Fibroblast of lung (primary cell): ENCODE measurements at places on chromosomes 12 and 14.

GRCh38 chr12:62701492-62701891, 233.5 kb downstream of the PPM1H start:
- DNase-seq: no peak

GRCh38 chr12:121837680-121838079, 21.0 kb downstream of the HPD start:
- no peak for DNase-seq

GRCh38 chr14:33948869-33949408, 1.9 kb downstream of the EGLN3 start:
- no peak for DNase-seq

GRCh38 chr12:7144414-7145120, 14.4 kb downstream of the CLSTN3 start:
- DNase-seq: peak; percentile 58

GRCh38 chr14:34662561-34663088, 32.7 kb upstream of the SNX6 start:
- no peak for DNase-seq

GRCh38 chr14:78405079-78405856, 235.1 kb downstream of the NRXN3 start:
- DNase-seq: peak; percentile 3

GRCh38 chr12:2415568-2415944, 362.8 kb downstream of the CACNA1C start:
- no peak for DNase-seq

DNA sequence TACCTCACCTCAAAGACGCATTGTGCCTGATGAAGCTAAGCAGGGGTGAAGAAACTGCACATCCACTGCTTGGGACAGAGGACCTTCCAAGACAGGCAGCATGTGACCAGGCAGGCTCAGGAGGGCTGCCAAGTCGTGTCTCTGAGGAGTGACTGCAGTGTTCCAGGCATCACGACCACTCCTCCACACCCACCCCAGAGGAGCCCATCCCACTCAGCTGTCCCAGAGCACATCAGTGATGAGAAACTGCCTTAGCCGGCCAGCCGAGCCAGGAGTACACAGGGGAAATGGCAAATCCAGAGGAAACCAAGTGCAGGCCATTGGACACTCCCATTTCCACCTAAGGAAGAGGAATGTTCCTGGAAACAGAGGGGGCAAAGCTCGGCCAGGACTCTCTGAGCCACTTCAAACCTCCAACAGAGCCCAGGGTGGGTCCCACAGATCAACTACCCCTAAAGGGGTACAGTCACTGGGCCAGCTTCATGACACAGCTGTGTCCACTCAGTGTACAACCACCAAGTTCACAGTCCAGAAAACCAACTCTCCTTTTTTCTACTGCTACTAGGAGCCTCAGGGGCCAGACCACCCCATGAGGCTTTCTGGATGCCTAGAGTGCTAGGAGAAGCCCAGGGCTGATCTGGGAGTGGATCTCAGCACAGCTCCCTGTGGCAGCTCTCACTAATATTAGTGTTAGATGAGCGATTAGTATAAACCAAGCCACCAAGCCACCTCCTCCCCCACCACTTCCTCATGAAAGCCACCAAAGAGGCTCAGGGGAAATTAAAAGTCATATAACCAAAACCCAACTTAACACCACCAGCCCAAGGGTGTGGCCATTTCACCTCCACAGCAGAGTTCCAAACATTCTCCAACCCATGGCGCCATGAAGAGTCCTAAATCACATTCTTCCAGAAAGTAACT, 15.4 kb downstream of the PXN start:
- no peak for DNase-seq

- no peak for DNase-seq
Measured at GRCh38 chr12:97778111-97778510, 315.5 kb downstream of the RMST start.

- DNase-seq: no peak
Measured at GRCh38 chr12:1875608-1876007, 42.8 kb downstream of the CACNA2D4 start.

GRCh38 chr12:40946612-40947194, 241.4 kb upstream of the PDZRN4 start:
- DNase-seq: peak; percentile 27

- DNase-seq: no peak
Measured at GRCh38 chr12:122265886-122266229, 436 bp downstream of the VPS33A start.

DNA sequence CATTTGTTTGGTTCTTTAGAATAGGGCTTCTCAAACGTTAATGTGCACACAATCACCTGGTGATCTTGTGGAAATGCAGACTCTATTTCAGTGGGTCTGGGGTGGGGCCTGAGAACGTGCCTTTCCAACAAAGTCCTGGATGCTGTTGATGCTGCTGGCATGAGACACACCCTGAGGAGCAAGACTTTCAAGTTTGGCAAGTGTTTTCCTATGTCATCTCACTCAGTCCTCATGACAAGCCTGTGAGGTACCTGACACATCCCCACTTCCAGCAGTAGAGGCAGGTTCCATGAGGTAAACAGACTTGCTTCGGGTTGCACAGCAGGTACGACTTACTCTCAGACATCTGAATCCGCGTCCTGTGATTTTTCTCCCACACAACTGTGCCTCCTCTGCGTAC, 147.1 kb downstream of the MYRFL start:
- DNase-seq: no peak

GRCh38 chr12:80752464-80752863, 35.8 kb downstream of the MYF5 start:
- no peak for DNase-seq

- no peak for DNase-seq
Measured at GRCh38 chr14:103806805-103807204, 40.6 kb downstream of the PPP1R13B start.

- DNase-seq: no peak
Measured at GRCh38 chr14:101554991-101555668, 6.2 kb upstream of the DIO3 start.

DNA sequence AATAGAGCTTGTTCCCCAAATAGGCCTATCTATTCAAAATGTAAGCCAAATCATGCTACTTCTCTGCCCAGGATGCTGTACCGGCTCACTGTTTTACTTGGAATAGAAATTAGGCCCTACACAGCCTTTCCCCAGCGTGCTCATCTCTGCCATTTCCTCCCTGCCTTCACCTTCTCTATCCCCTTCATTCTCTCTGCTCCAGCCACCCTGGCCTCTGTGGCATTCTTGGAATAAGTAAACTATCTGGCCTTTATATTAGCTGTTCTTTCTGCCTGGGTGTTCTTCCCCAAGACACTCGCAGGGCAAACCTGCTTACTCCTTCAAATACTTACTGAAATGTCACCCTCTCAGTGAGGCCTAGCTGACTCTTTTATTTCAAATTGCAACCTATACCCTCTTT, 30.9 kb upstream of the DYRK2 start:
- no peak for DNase-seq

GRCh38 chr12:132448463-132448820, 41.5 kb upstream of the FBRSL1 start:
- no peak for DNase-seq

DNA sequence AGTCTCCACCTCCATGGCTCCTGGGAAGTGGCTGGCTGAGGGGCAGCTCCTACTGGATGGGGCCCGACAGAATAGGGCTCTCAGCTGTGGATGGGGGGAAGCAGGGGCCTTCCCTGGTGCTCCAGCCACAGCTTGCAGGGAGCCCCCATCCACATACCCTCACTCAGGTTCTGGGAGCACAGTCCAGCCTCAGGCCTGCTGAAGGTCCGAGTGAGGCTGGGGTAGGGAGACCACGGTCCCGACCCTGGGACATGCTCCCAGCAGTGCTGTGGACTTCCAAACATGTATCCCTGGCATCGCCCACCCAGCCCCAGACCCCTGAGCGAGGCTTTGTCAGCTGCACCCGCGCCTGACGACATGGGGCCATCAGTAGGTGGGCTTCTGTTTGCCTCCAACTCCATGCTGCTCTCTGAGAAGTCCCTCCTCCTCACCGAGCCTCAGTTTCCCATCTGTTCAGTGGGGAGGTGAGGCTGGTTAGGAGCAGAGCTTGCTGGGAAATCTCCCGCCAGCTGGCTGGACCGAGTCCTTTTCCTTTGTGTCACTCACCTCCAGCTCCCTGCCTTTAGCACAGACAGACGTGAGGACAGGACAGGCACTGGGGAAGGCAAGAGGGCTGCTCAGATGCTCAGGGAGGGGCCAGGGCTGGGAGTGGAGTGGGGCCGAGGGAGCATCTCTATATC, 9.1 kb upstream of the ATG101 start:
- DNase-seq: no peak

GRCh38 chr12:6193853-6194815, 6.1 kb upstream of the CD9 start:
- DNase-seq: no peak

GRCh38 chr12:48351022-48351708, 446 bp upstream of the ZNF641 start:
- DNase-seq: peak; percentile 74

DNA sequence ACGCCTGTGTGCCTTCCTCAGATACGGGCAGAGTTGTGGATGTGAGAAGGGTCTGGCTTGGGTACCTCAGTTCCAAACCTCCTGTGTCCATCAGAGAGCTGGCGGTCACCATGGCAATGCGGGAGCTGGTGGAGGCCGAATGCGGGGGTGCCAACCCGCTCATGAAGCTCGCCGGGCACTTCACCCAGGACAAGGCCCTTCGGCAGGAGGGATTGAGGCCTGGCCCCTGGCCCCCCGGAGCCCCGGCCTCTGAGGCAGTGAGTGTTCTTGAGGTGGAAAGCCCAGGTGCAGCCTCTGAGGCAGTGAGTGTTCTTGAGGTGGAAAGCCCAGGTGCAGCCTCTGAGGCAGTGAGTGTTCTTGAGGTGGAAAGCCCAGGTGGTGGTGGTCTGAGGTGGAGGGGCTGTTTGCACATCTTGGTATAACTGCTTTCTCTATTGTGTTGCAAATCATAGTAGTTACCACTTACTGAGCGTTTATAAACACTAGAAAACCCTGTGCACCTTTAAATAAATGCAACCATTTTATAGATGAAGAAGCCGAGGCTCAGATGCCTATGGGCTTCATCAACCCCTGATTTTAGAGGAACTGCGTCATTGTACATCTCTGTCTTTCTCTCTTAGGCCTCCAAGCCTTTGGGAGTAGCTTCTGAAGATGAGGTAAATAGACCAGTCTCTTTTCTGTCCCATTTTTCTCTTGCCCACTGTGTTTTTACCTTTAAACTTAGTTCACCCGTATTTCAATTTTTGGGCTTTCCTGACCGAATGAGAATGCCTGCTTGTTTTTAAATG, 976 bp downstream of the PEX5 start:
- peak; percentile 20 for DNase-seq

DNA sequence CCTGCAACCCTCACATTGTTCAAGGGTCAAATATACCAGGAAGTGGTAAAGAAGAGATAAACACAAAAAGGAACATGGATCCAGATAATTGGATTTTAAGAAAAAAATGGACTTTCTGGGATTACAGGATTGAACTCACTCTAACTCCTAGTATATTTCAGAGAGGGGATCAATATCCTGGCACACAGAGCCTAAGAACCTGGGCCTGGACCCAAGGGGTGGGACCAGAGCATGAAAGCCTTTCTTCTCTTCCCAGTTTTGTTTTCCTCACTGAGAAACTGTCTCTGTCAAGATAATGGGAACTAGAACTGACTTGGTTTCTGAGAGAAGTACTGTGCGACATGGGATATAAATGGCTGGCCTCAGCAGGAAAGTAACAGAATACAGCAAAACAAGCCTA, 422.8 kb upstream of the STXBP6 start:
- no peak for DNase-seq

GRCh38 chr12:26750531-26751175, 82.3 kb downstream of the ITPR2 start:
- DNase-seq: no peak

GRCh38 chr14:33916663-33917565, 34.0 kb downstream of the EGLN3 start:
- no peak for DNase-seq

- DNase-seq: no peak
Measured at GRCh38 chr12:48084841-48085460, 20.9 kb downstream of the SENP1 start.

GRCh38 chr12:95859344-95859816, 628 bp downstream of the SNRPF start:
- peak; percentile 48 for DNase-seq

GRCh38 chr12:105641749-105642148, 311.3 kb downstream of the C12orf75 start:
- no peak for DNase-seq
